ENCODE measurements at places on chromosomes 11 and 22. TPM values are rescaled to one million over a fixed set of nuclear protein-coding genes. Genes with fewer than 3 reads are reported as not detected.

The TRIM6 gene
- total RNA-seq, result 3.0 TPM

The RFPL3 gene
- total RNA-seq, result not detected

The CRYAB gene
- total RNA-seq, result 325 TPM

The RIMBP3B gene
- total RNA-seq, result not detected

The ANO9 gene
- 0.68 TPM for total RNA-seq
